Stimulated activated CD4-positive, alpha-beta T cell treated with anti-CD3 and anti-CD28 coated beads, Interleukin-12 subunit alpha, Interleukin-12 subunit beta, amount 100 ng/mL, for 4 hours (primary cell): ENCODE measurements at places on chromosomes 2 and 18.

- DNase-seq = no peak
These were observed 47.0 kb upstream of the RALBP1 start for GRCh38 chr18:9428301-9428706.

DNA sequence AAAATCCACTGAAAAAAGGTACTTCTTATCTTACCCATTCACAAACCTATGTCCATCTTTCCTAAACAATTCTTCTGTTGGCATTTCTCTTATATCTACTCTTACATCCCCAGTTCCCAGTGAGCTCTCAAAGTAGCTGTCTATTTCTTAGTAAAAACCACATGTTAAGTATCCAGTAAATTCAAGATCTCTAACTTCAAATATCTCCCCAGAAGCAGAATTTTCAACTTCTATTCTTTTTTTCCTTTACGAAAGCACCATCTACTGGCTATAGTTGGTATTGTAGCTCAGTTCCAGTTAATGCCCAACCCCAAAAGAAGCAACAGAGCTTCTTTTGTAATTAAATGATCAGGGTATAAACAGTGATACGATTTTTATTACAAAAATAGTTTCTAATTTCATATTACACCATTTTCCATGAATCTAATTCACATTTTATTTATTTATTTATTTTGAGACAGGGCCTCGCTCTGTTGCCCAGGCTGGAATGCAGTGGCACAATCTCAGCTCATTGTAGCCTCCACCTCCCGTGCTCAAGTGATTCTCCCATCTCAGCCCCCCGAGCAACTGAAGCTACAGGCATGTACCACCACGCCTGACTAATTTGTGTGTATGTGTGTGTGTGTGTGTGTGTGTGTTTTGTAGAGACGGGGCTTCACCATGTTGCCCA, 28.5 kb downstream of the HRH4 start:
- DNase-seq = no peak

DNA sequence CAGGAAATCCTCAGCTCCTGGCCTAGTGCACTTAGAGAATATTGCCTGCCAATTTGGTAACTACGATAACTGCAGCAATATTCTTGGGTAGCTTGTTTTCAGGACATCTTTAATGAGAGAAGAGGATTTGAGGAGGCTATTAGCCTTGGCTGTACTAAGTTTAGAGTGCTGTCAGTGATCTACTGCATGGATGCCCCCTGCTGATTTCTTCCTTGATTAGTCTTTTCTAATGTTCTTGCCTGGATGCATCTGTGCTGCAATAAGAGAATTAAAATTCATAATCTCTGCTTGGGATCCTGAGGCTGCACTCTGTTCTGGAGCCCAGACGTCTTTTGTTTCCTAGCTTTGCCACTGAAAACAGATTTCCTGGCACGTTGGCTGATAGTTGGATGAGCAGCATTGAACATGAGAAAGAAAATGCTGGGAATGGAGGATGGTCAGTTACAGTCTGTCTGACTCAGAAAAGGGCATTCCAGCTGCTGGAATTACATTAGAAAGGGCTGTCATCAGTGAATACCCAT, 115.4 kb downstream of the CCDC85A start:
- no peak for DNase-seq

DNA sequence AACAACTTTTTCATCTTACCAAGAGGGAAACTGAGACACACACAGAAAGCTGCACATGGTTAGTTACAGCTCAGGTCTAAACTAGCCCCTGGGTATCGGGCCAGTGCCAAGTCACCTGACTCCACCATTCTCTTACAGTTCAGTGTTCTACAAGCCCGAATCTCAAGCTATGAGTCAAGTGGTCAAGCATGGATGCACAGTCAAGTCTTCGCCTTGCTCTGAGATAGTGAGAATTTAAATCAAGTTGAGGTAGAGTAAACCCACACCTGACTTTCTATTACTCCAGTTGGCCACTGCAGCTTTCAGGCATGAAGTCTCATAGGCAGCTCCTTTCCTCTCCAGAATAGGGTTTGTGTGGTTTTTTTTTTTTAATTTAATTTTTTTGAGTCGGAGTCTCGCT, 34.5 kb upstream of the ARL5A start:
- no peak for DNase-seq

DNA sequence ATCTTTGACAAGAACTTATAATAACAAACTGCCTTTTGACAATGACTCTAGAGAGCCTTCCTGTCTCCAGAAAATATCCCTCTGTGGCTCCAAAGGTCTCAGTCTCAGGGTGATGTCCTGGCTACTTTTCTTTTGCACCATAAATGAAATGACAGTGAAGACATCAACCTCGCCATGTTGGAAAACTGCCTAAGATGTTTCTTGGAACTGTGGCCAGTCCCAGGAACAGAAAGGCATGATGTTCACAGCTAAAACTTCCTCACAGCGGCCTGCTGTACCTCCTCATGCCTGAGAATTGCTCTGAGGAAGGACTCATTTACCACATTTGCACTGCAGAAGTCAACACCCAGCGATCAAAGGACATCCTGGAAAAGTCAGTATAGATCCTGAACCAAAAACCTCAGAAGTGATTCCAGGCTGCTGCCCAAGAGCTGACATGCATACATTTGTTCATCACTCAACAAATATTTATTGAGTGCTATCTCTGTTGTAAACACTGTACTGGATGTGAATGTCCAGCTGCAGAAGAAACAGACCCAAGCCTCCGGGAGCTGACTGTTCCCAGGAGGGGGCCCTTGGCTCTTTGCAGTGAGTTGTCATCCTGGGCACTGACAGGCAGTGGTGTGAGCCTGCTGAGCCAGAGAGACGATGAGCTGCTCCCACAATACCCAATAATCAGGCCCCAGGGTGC, 64.3 kb upstream of the ACSL3 start:
- no peak for DNase-seq

- DNase-seq = no peak
These were observed 24.8 kb upstream of the TBC1D8 start for GRCh38 chr2:101175991-101176390.

GRCh38 chr2:46914578-46915230, 902 bp downstream of the MCFD2 start:
- DNase-seq = no peak

DNA sequence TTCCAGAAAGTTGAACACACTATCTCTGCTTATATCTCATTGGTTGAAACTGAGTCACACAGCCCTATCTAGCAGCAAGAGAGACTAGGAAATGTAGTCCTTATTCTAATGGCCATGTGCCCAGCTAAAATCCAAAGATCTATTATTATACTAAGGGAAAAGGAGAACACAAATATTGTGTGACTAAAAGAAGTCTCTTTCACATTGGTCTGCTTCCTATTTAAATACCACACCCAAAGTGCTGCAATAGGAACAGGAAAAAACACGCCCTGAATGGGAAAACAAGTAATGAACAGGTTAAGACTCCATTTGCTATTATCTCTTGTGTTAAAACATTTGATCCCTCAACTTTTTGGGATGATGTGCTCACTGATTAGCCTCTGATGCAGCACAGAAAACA, 86.8 kb upstream of the BARD1 start:
- no peak for DNase-seq

DNA sequence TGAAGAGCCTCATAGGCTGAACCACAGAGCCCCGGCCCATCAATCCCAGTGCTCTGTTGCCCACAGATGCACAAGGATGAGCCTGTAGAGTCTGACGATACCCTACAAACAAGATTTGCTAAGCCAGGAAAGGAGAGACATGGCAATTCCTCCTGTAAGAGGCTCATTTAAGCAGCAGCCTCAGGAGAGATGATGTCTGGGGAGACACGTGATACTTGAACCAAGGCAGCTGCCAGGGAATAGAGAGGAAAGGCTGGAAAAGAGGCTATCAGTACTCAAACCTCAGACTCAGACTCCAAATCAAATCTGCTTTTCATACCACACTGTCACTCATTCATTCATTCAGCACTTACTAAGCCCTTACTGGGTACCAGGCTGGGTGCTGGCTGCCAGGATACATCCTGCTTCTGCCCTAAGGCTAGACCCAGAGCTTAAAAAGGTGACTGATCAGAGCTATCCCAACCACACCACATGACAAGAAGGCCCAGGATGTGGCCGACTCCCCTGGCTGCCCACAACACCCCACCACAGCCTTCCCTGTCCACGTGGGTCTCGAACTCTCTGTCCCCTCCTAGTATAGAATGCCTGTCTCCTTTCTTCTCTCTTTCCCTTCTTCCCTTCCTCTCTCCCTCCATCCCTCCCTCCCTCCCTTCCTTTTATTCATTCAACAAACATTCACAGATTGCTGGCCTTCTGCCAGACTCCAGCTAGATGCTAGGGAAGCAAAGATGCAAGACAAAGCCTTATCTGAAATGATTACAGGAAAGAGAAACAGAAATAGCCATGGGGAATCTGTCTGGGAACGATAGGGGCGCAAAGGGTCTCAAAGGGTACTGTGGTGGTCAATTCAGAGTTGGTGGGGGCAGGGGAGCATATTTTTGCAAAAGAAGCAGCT, 23.4 kb upstream of the KCNK3 start:
- no peak for DNase-seq

GRCh38 chr2:168449419-168449818, 6.7 kb upstream of the CERS6 start:
- no peak for DNase-seq

DNA sequence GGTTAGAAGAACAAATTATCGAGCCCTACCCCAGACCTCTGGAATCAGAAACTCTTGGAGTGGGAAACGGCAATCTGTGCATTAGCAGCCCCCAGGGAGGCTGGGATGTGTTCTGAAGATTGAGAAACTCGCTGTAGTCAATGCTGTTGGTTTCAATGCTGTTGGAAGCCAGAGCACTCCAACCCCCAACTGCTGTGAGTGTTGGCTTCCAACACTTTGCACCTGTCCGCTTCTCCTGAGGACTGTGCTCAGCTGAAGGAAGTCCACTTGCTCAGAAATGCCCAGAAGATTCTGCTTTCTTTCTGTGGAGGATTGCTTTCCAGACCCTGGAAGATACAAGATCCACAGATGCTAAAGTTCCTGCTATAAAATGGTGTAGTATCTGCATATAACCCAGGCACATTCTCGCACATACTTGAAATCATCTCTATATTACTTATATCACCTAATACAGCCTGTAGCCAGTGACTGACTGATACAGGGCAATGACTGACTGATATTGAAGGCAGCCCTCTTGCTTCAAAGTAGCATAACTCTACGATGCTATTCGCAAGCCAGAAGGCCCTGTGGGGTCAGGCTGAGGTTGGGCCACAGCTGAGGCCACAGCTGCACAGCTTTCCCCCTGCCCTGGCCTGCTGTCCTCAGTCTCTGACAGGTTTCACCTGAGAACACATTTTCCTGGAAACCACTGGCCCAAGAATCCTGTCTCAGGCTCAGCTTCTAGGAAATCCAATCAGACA, 757.7 kb upstream of the ID2 start:
- DNase-seq = no peak
